ENCODE measurements at places on chromosomes 7 and 10.

DNA sequence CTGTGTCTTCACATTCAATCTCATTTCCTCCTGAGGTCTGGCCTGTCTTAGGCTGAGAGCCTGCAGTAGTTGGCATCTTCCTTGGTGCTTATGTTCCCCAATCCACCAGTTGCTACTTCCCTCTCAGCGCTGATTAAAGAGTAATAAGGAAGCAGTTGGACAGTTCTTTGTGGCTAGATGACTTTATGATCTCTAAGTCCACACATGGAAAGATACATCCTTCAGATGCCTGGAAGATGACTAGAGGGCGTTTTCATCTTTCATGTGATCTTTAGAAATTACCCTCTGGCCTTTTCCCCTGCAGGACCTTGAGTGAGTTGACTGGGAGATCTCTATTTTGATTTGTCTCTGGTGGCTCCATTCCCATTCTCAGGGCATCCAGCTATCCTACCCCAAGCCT is 204.5 kb downstream of the GRM3 start:
- no peak for DNase-seq

- no peak for DNase-seq
Measured at GRCh38 chr10:82680608-82681007, 805.6 kb downstream of the NRG3 start.

DNA sequence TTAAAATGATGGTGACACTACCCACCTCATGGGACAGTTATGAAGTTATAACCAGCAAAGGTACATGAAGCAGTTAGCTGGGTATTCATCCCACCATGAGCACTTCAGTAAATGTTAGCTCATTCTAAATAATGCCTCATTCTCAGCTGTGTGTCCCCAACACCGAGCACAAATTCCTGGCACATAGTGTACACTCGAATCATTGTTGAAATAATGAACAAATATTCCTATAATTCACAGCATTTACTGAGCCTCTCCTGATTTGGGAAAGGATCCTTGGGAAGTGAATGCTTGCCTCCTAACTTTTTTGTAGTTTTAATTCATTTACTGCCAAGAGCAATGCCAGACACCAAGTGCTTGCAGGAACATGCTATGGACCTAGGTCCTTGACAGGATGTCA is 235.2 kb downstream of the DGKI start:
- DNase-seq: no peak

GRCh38 chr7:77524731-77525130 is 12.4 kb upstream of the PTPN12 start:
- no peak for DNase-seq

GRCh38 chr7:139883814-139884213 is 54.8 kb downstream of the TBXAS1 start:
- no peak for DNase-seq

DNA sequence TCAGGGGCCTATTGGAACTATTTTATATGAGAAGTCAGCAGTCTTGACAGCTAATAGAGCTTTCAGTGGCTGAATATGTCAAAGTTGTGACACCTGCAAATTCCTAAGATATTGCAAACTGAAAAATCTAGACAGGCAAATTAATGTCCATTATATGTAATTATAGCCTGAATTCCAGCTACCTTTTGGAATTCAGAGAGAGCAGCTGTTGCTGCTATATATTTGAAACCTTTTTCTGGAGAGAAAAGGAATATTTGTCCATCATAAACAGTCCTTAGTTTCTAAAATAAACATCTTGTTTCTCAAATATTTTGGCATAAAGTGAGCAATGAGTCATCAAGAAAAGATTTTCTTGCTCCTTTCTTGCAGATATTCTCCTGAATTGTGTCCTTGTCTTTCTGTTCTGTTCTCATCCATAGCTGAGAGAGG is 408.9 kb upstream of the SEMA3D start:
- DNase-seq: no peak

Data from hypothalamus (tissue), 51 donors.